Stimulated activated CD8-positive, alpha-beta memory T cell treated with anti-CD3 and anti-CD28 coated beads, Interleukin-12 subunit alpha, Interleukin-12 subunit beta, amount 100 ng/mL, for 4 hours (primary cell): ENCODE measurements at places on chromosomes 1 and 21.

DNA sequence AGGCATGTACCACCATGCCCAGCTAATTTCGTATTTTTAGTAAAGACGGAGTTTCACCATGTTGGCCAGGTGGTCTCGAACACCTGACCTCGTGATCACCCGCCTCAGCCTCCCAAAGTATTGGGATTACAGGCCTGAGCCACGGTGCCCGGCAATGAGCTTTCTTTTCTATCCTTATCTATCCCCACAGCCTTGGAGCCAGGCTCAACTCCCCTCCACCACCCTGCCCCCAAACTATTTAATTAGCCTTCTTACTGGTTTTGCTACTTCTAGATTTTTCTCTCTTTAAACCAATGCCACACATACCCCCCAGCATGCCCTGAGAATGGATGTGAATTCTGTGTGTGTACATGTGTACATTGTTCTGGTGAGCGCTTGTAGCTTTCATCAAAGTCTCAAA lies 5.7 kb upstream of the VANGL2 start:
- DNase-seq, result no peak

- no peak for DNase-seq
Observed at GRCh38 chr21:41418393-41418792, 7.6 kb upstream of the MX1 start.

GRCh38 chr1:209756615-209757445 lies 977 bp downstream of the TRAF3IP3 start:
- DNase-seq, result no peak

DNA sequence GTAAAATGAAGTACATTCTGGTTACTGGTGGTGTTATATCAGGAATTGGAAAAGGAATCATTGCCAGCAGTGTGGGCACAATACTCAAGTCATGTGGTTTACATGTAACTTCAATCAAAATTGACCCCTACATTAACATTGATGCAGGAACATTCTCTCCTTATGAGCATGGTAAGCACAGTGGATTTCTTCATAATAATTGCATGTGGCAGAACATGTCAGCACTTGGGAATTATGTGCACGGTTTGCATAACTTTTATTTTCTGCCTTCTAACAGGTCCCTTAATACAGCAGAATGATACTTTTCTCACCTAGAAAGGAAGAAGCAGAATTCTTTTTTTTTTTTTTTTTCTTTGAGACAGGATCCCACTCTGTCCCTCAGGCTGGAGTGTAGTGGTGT lies 3.8 kb downstream of the CTPS1 start:
- DNase-seq, result no peak

- no peak for DNase-seq
Observed at GRCh38 chr1:21192284-21192683, 15.6 kb upstream of the EIF4G3 start.

- no peak for DNase-seq
Observed at GRCh38 chr1:114719424-114719787, 2.8 kb upstream of the NRAS start.

DNA sequence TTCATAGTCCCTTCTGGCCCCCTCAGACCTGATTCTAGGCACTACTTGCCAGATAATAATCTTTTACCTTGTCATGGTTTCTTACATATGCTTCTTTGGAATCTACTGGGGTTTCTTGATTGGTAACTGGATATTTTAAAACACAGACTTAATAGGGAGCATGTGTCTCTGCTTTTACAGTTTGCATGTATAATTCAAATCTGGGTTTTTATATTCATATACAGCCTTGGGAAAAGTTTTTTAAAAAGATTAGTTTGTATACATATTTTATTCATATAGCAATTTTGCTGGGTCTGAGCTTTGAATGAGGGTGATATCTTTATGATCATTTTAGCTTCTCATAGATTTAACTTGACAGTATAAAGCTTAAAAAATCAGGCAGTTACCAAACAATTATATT lies 21.1 kb upstream of the CD1D start:
- DNase-seq, result no peak

DNA sequence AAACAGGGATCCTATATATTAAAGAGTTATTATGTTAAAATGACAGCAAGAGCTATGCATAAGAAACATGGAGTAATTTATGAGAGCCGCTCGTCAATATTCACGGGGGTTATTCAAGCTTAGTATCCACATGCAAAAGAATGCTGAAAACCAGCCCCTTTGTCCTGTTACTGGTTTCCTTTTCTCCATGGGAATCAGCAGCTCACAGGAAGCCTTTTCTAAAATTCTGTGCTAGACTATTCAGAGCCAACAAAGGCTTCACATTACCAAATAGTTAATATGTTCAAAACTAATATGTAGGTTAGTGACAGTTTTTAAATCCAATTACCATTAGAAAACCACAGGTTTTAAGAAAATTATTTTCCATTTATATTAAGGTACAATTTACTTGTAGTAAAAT lies 225.6 kb upstream of the MAP1LC3C start:
- no peak for DNase-seq
